ENCODE measurements at places on chromosomes 16 and 17.
A peak's percentile ranks its signal among the peaks of the same experiment; 100 is the strongest.

- DNase-seq = no peak
Measured at GRCh38 chr16:3587547-3588110, 10.4 kb upstream of the NLRC3 start.

GRCh38 chr16:17776465-17776864, 305.7 kb upstream of the XYLT1 start:
- DNase-seq = no peak

- DNase-seq = no peak
Measured at GRCh38 chr16:47310792-47311211, 150.1 kb downstream of the ITFG1 start.

GRCh38 chr16:85296859-85297660, 184.8 kb upstream of the CIBAR2 start:
- DNase-seq = peak; percentile 73

DNA sequence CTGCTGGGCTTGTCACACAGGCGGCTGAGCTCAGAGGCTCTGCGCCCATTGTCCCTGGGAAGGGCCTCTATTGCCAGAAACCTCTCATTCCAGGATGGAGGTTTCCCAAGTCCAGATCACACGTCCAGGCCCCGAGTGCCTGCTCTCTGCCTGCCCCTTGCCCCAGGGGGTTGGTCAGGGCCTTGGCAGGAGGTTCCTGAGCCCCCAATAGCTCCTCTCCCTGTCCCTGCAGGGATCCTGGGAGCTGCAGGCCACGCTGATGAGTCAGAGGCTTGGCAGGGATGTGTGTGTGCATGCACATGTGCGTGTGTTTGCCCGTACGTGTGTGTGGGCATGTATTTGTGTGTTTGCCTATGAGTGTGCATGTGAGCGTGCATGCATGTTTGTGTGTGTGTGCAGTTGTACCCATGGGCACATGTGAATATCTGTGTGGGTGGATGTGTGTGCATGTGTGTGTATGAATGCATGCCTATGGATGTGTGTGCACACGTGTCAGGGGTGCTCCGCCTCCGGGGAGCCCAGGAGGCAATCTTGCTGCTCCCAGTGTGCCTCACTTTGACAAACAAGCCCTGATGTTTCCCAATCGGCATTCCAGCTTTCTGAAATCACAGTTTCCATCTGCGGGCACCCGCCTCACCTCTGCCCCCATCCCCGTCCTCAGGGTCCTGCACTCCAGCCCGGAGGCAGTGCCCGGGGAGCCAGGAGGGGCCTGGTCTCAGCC, 98.4 kb upstream of the GSE1 start:
- no peak for DNase-seq

DNA sequence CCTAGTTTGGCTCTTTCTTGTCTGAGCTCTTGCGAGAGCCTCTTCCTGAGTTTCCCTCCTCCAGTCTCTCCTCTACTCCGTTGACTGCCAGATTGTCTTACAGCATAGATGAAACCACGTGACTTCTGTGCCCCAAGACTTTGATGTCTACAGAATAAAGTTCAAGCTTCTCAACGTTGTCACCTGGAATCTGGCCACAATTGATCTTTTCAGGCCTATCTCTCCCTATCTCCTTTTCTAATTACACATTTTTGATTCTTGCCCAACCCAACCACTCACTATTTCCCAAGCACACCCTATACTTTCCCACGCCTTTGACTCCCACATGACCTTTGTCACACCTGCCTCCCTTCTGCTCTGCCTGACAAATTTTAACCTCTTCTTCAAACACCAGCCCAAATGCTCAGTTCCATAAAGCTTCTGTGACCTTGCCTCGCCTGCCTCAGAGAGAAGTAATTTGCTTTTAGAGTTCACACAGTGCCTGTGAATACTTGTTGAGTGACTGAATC, 52.4 kb upstream of the PMFBP1 start:
- no peak for DNase-seq

- no peak for DNase-seq
Measured at GRCh38 chr17:48153691-48154358, 46.3 kb downstream of the SNX11 start.

- peak; percentile 82 for DNase-seq
Measured at GRCh38 chr17:18248300-18248731, 10.2 kb downstream of the FLII start.

GRCh38 chr16:23072084-23072599, 77.1 kb downstream of the USP31 start:
- no peak for DNase-seq

GRCh38 chr17:42677921-42678781, 1.4 kb upstream of the PLEKHH3 start:
- DNase-seq = peak; percentile 80

DNA sequence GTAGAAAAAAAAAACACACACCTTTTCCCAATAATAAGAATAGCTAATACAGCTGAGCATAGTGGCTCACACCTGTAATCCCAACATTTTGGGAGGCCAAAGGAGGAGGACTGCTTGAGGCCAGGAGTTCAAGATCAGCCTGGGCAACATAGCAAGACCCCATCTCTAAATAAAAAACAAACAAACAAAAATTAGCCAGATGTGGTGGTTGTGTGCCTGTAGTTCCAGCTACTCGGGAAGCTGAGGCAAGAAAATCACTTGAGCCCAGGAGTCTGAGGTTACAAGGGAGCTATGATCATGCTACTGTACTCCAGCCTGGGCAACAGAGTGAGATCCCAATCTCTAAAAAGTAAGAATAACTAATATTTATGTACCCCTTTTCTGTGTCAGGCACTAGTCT, 42.8 kb upstream of the GFOD2 start:
- DNase-seq = no peak

- no peak for DNase-seq
Measured at GRCh38 chr17:8481089-8481488, 45.4 kb downstream of the NDEL1 start.

DNA sequence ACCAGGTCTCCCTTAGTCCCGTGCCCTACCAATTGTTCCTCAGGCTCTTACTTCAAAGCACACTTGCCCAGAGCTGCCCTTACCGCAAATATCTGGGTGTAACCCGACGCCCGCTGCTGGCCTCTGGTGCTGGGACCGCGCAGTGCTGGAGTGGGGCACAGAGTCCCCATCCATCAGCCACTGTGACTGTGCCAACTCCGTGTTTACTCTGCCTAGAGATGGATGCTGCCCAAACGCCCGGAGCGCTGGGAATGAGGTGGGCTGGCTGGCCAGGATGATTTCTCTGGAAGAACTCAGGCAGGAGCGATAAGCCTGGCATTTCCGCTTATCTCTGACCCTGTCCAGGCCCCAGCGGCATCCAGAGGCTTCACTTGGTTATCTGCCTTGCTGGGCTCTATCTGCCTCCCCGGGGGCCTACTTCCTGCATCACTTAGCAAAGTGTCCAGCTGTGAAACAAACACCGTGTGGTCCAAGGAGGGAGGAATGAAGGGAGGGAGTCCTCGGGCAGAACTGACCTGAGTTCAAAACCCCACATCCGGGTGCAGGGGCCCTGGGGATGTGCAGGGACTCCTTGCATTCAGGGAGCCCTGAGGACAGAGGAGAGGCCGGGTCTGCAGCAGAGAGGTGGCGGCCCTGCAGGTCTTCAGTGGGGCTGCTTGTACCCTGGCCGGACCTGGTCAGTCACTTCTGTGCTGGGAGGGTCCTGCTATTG, 9.4 kb upstream of the MYLK3 start:
- DNase-seq = no peak

- DNase-seq = no peak
Measured at GRCh38 chr17:66491213-66491612, 188.8 kb downstream of the PRKCA start.

DNA sequence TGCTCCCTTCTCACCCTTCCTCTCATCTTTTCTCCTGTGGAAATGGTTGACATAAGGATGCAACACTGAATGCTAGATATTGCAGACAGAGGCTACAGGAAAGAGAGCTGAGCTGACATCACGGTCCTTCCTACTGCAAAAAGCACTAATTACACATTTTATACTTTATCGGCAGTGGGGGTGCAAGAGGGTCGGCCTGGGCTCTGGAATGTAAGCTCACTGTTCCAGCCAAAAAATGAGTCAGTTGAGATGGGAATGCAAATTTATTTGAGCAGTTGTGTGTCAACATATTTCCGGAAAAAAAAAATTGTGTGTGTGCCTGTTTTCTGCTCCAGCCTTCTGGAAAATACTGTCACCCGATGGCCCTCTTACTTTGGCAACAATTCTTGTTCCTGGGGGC, 14.1 kb upstream of the MRTFB start:
- DNase-seq = no peak

DNA sequence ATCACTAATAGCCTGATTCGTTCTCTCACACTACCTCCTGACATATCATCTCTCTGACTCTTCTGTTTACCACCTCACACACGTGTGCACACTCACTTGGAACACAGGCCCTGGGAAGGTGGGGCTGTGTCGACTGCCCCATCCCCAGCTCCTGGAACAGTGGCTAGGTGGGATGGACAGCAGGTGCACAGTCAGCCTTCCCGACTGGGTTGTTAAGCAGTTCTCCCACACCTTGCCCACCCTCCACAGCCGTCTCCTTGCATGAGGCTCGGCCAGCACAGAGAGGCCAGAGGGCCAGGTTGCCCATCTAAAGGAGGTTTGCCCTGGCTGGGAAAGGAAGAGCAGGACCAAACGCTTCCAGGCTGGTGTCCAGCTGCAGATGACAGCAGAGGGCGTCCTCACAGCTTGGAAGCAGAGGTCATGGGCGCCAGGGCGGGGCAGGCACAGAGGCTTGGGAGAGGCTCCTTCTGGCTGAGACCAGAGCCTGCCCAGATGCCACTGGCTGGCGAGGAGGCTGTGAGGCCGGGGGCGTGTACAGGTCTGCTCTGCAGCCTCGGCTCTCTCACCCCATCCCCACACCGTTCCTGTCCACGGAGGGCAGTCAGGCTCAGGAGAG, 92.8 kb downstream of the AMFR start:
- DNase-seq = no peak

- DNase-seq = no peak
Measured at GRCh38 chr16:57473906-57474305, 11.4 kb downstream of the POLR2C start.

- no peak for DNase-seq
Measured at GRCh38 chr17:63826468-63827001, 696 bp upstream of the PSMC5 start.

DNA sequence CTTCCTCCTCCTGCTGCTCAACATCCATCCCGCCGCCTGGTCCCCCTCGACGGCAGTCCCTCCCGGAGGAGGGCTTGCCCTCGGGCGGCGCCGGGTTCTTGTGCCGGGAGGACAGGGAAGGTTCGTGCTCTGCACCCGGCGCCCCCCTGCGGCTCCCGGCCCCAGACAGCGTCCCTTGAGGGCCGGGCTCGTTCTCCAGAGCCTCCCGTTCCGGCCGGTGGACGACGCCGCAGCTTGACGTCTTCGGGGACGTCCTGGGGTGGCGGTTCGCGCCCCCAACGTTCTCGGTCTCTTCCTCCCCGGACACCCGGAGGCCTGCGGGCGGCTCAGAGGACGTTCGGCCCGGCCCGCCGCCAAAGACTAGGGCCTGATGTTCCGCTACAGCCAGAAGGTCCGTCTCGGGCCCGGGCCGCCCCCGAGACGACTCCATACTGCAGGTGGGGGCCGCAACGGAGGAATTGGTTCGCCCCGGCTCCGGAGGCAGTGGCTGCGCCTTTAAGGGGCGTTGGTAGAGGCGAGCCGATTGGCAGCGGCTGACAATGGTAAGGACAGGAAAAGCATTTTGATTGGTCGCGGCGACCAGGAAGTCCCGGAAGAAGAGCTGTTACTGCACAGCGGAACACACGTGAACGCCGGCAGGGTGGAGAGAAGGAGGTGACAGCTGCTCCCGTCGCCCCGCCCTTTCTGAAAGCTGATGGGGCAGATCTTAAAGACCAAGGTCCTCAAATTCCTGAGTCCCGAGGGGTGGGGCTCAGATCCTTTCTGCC, at the start of gene BORCS6:
BORCS6 (minus strand) TSS at position 470 of the 767 bp plus-strand sequence; CDS start at position 430, 40 bp downstream.
- DNase-seq = peak; percentile 98

- DNase-seq = peak; percentile 49
Measured at GRCh38 chr16:30095166-30096078, 591 bp downstream of the YPEL3 start.

- DNase-seq = no peak
Measured at GRCh38 chr17:76500747-76501017, 541 bp downstream of the RHBDF2 start.

- no peak for DNase-seq
Measured at GRCh38 chr17:2844416-2844815, 48.2 kb downstream of the RAP1GAP2 start.

- DNase-seq = no peak
Measured at GRCh38 chr17:57110579-57111325, 25.7 kb downstream of the AKAP1 start.

DNA sequence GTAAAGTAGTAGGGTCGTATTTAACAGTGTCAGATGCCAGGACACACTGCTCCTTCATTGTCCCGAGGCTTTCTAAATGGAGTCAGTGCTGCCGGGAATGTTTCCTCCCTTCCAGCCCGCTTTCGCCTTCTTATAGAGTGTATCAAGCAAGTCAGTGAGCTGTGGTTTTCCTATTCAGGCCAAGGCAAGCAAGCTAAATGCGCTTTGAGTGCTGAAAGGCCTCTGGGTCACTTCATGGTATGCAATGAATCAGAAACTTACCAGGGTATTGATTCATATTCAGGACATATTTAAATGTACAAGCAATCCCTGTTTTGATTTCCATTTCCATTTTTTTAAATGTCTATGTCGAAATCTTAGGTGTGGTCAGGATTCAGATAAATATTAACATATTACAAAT, 327.9 kb upstream of the SOX9 start:
- no peak for DNase-seq

- no peak for DNase-seq
Measured at GRCh38 chr17:26774291-26775218, 519.4 kb upstream of the WSB1 start.

DNA sequence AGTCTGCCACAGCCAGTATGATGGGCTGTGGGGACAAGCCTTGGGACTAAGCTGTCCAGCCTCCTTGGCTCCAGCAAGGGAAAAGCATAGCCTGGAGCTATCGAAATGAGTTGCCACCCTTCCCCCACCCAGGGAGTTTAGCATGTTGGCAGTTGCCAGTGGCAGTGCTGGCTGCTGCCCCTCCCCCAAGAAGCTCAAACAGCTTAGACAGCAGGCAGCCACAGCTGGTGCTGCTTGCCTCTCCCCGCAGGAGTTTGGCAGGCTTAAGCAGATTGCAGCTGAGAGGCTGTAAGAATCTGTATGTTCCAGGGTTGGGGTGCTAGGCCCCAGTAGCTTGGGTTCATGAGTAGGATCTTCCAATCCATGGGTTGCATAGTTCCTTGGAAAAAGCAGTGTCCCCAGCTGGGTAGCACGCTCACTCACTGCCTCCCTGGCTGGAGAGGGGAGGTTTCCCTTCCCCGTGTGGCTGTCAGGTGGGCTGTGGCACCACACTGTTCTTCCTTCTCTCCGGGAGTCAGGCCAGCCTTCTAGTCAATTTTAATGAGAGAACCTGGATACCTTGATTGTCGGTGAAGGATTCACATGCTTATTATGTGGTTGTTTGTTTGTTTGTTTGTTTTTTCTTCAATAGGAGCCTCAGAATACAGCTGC, 506.1 kb downstream of the CDH11 start:
- DNase-seq = no peak

GRCh38 chr16:27650073-27650701, 100.2 kb downstream of the KATNIP start:
- no peak for DNase-seq

GRCh38 chr16:23859713-23860269, 24.0 kb downstream of the PRKCB start:
- DNase-seq = no peak

GRCh38 chr17:37041932-37042331, 93.2 kb downstream of the AATF start:
- no peak for DNase-seq

- no peak for DNase-seq
Measured at GRCh38 chr17:68033636-68034451, 1.7 kb upstream of the KPNA2 start.
